Suppressor macrophage treated with lipopolysaccharide for 4 hours (primary cell): ENCODE measurements at places on chromosomes 7 and 10.

- DNase-seq, result no peak
Measured at GRCh38 chr7:40822861-40823260, 688.1 kb downstream of the SUGCT start.

GRCh38 chr10:71750124-71750841 is 23.0 kb downstream of the VSIR start:
- DNase-seq, result peak; percentile 72

DNA sequence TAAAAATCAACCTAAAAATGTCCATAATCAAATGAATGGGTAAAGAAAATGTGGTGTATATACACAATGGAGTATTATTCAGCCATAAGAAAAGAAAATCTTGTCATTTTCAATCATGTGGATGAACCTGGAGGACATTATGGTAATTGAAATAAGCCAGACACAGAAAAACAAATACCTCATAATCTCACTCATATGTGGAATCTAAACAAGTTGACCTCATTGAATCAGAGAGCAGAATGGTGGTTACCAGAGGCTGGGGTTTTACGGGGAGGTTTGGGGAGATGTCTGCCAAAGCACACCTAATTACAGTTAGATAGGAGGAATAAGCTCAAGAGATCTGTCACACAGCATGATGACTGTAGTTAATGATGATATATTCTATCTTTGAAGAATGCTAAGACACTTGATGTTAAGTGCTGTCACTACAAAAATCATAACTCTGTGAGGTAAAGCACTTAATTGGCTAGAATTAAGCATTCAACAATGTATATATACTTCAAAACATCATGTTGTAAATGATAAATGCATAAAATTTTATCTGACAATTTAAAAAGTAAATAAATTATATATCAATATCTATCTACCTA is 39.1 kb upstream of the TNPO3 start:
- no peak for DNase-seq

GRCh38 chr7:114740941-114741340 is 181.0 kb upstream of the MDFIC start:
- DNase-seq, result no peak

- no peak for DNase-seq
Measured at GRCh38 chr10:107480781-107481180, 316.3 kb upstream of the SORCS1 start.

DNA sequence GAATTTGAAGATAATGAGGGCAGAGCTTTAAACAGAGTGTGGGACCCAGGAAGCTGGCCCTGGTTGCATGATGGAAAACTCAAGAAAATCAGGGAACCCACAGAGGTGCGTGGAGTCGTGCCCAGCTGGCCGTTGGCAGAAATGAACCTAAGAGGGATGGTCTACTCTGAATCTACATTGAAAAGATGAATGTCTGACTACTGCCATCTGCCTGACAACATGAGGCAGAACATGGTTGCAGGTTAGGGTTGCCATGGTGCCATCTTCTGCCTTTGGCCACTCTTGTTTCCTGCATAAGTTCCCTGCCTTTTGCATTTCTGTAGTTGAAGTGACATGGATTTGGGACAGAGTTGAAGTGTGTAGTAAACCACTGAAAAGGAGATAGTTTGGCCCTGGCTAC is 138.5 kb upstream of the COBL start:
- DNase-seq, result no peak

DNA sequence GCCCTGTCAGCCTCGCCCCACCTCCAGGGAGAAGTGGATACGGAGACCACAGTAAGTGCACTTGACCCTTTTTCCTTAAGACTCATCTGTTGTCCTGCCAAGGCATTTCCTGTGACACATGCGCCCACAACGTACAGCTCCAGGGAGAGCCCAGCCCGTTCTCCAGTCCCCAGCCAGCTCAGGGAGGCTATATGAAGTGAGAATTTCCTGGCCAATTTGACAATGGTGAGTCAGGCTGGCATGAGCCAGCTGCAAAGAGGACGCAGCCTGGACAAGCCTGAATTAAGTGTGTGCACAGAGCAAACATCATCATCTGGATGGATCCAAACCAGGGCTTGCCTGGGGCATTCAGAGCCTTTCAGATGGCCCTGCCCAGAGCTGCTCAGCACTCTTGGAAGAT is 244.8 kb downstream of the KCNMA1 start:
- peak; percentile 1 for DNase-seq

DNA sequence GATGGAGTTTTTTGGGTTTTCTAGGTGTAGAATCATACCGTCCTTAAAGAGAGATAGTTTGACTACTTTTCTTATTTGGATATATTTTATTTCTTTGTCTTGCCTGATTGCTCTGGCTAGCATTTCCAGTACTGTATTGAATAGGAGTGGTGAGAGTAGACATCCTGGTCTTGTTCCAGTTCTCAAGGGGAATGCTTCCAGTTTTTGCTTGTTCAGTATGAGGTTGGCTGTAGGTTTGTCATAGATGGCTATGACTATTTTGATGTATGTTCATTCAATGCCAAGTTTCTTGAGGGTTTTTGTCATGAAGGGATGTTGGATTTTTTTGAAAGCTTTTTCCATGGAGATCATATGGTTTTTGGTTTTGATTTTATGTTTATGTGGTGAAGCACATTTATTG is 676.9 kb downstream of the SUGCT start:
- no peak for DNase-seq

DNA sequence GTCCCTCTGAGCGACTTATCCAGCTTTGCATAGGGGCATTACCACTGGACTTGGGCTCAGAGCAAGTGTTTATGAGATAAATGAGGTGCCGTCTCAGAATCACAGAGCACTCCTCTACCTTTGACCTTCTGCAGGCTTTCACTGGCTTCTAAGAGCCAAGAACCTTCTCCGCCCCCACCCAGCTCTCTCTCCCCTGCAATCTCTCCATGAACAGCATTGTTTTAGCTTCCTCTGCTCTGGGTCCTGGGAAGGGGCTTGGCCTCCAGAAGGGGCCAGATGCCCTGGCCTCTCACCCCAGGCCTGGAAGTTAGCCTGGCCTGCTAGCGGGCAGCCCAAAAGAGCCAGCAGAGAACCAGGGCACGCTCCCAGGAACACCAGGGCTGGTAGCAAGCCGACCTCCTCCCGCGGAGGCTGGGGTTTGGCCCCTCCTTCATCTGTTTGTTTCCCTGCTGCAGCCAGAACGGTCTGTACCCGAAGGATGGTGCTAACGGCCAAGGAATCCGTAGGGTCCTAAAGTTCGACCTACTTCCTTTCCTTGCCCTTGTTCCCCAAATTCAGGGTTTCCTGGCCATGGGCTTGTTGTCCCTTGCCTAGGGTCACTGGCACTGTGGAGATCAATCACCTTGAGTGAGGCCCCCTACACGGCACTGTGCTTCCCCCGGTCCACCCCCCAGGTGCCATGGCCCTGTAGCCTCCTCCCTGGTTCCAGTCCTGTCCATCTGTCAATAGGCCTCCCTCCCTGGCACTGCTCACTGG is 18.7 kb upstream of the DDIT4 start:
- peak; percentile 56 for DNase-seq

DNA sequence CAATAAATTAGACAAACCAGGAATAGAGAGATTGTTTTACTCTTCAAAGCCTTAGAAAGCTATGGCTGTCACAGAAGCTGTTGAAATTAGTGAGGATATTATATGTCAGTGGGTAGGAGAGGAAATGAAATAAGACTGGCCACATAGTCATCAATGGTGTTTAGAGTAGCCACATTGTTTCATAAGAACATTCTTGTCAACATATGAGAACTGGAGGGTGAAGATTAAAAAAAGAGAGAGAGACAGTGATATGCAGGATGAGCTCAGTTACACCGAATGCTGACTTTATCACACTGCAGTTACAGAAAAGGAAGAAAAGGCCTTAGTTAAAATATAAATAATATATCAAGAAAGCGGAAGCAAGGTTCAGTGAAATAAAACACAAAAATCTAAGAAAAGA is 412.0 kb downstream of the CNTNAP2 start:
- no peak for DNase-seq

DNA sequence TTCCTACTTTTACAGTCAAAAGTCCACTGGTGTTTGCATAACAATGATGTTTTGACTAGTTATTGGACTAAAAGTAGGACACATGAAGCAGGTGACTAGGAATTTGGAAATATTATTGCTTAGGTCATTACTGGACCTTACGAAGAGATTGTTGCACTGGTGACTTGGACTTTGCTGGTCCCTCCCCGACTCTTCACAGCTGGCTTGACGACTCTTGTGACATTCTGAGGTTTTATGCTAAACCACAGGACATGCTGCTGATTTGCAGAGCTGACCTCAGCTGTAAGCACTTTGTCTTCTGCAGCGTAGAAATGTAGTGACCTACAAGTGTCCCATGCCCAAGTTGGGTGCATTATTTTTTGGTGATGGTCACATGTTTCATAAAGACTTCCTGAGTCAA is 21.9 kb downstream of the PCBD1 start:
- peak; percentile 89 for DNase-seq

DNA sequence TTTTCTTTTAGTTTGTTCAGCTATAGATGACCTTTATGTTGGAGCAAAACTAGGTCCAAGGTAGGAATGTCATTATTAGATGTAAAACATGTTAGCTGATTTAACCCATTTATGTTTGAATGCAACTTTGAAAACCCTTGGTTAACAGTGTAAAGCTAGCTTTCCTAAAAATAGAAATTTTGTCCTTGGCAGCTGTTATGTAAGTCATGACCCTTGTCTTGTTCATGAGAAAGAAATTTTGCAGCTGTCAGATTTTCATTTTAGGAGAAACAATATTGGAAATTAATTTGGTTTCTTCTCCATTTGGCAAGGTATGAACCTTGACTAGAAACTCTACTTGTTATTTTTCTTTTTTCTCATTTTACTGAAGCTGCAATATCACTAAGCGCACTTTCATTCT is 23.9 kb upstream of the CCAR1 start:
- no peak for DNase-seq

GRCh38 chr7:55006499-55006898 is 12.3 kb upstream of the EGFR start:
- DNase-seq, result no peak

DNA sequence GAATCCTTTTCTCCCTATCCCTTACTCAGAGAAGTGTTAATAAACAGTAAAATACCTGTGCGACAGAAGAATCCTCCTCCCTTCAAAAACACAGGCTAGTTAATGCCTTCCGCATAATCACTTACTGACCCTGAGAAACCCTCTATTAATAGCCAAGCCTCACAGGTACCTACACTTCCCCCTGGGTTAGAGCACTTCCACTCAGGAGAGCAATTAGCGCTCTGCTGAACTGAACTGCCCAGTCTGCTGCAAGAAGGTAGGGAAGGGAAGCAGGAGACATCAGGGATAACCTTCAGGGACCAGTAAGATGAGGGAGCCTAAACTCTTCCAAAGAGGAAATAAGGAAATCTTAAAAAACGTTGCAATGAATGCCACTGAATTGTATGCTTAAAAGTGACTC is 39.6 kb downstream of the KIAA1549 start:
- DNase-seq, result no peak
